HT-29 (cell line): ENCODE measurements at places on chromosomes 1 and 21.

DNA sequence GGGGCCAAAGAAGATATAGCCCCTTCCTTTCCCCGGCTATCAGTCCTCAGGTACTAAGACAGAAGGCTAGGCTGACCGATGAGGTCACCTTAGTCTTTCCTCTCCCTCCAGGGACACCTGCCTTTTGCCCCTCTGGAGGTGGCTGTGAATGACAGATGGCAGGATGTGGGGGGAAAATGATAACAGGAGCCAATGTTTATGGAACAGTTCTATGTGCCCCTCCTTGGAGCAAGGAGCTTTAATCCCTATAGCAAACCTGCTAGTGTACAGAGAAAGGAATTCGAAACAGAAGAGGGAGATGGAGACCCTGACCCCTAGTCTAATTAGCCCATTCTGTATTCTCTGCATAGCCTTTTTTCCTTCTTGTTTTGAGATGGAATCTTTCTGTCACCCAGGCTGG, 28.1 kb downstream of the SERINC2 start:
- DNase-seq = no peak

- no peak for DNase-seq
Observed at GRCh38 chr1:170686291-170686690, 22.4 kb downstream of the PRRX1 start.

DNA sequence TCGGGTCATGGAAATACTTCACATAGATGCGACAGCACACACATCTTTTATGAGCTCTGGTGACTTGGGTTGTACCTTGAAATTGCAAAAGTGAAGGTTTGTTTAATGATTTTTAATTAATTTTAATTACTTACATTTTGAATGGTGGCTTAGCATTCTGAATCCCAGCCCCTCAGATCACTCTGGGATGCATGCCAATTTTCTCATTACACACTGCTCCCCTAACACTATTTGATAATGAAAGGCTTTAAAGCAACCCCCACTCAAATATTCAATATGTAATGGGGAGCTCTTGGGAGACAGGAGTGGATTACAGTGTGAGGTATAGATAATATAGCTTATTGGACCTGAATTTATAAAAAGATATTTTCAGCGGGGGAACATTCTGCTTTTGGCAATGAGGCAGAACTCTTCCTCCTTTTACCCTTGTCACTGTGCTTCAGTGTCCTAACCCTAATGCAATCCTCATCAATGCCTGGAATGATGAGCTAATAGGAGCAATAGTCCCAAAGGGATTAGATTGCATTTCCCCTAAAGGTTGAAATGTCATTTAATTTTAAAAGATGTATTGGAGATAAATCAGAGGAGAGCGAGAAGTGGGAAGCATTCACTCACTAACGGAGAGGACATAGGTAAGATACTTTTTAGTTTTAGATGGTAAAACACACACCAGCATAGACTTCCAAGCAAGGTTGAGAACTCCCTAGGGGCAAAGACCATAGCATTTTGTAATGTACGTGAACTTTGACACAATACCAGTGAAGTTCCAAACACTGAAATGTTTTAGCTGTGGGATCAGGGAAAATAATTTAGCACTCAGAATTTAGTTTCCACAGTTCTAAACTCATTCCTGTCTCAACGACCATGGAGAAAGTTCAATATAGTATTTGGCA, 384.1 kb upstream of the PLXNA2 start:
- DNase-seq = no peak

- no peak for DNase-seq
Observed at GRCh38 chr1:116503546-116504307, 67.1 kb downstream of the CD58 start.

DNA sequence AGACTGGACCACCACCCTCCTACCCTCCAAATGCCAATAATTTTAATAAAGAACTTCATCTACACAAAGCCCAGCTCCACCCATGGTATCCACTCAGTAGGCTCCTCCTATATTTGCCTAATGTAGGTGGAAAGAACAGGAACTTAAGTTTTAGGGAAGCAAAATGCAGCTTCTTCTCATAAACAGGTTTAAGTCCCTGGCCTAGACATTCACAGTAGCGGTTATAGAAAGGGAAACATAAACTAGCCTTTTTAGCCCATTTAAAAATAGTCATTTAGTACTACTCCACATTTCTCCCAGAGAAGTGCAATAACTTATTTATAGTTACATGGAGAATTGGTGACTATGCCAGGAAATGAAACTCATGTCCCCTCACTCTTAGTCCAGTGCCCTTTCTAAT, 56.6 kb upstream of the CPLANE2 start:
- no peak for DNase-seq
